Activated naive CD4-positive, alpha-beta T cell (primary cell): ENCODE measurements at places on chromosomes 3 and 15.

GRCh38 chr3:159417761-159418160, 570.9 kb upstream of the IL12A start:
- DNase-seq, result no peak

- no peak for DNase-seq
Measured at GRCh38 chr15:41606997-41607396, 48.0 kb downstream of the TYRO3 start.

- DNase-seq, result no peak
Measured at GRCh38 chr3:117633207-117633606, 923.6 kb downstream of the TUSC7 start.

DNA sequence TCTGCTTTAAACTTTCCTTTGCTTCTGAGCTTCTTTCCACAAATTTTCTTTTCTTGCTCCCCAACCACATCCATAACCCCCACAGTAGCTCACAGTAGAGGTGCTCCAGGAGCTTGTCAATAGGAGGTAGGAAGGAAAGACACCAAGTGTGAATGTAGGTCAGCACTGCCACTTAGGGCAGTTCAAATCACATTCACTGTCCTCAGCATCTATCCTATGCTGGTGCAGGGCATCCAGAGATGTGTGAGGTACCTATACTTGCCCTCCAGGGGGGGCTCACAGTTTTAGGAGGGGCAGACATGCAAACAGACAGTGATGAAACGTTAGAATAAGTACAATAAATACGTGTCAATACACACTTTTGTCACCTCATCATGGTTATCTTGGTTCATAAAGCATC, 1.5 kb upstream of the SPSB4 start:
- DNase-seq, result no peak
